ENCODE measurements at places on chromosomes 2 and 18.
A peak's percentile ranks its signal among the peaks of the same experiment; 100 is the strongest.

- DNase-seq = no peak
Observed at GRCh38 chr2:232501331-232501771, 13.7 kb upstream of the ECEL1 start.

- DNase-seq = no peak
Observed at GRCh38 chr2:238499731-238500580, 73.2 kb downstream of the ASB1 start.

DNA sequence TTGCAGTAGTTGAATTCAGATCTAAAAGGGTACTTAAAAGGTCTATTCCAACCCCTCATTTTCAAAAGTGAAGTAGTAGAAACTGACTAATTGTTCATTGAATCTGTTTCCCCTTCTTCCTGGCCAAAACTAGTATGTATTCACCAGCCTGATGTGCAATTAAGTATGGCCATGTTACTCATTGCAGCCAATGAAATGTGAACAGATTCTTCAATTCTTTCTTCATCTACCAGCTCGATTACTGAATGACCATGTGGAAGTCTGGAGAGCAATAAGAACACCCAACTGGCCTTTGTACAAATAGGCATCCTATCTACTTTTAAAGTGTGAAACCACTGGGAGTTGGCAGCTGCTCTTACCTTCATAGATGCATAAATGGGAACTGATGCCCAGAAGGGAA is 449.0 kb upstream of the ID2 start:
- DNase-seq = no peak

GRCh38 chr2:30311711-30312110 is 80.4 kb downstream of the LBH start:
- no peak for DNase-seq

DNA sequence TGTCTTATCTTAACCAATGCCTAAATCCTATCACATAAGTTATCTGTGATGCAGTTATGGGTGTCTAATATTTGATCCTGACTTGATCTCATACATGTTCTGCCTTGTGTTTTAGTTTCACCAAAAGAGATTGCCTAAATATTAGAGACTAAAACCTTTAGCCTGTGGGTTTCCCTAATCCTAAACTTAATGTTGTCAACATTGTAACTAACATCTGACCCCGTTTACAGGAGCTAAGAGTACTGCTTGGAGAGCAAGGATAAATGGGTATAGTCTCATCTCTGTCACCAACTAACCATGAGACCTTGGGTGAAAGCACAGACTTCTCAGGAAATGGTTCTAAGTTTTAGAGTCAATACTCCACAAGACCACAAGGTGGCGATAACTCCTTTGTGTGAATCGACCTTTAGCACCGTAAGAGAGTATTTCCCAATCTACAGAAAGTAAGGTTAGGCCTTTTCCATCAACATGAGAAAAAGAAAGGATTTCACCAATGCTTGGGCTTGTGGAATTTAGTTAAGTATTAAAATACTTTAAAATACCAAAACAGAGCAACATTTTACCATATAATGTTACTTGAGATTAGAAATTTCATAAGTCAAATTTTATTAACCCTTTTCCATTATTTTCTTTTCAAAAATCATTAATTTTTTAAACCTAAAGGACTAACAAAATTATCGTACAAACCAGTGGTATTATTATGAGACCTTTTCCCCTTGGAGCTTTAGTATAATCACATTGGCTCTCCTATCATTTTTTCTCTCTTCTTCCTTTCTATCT is 60.5 kb downstream of the G6PC2 start:
- DNase-seq = peak; percentile 15

DNA sequence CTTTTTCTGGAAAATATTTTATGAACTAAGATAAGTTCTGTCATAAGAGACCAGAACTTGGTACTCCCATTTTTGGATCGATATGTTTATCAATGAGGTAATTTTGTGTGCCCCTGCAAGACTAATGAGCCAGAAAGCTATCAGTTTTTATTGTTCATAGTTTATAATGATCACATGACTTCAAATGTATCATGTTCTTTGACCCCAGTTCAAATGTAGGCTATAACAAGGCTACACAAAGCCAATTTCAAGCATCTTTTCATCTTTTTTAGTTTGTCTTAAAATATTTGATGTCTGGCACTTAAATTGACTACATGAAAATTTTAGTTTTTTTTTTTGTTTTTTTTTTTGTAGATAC is 35.3 kb downstream of the RALB start:
- DNase-seq = no peak

GRCh38 chr2:22536133-22536532 is 848.8 kb upstream of the KLHL29 start:
- peak; percentile 5 for DNase-seq

DNA sequence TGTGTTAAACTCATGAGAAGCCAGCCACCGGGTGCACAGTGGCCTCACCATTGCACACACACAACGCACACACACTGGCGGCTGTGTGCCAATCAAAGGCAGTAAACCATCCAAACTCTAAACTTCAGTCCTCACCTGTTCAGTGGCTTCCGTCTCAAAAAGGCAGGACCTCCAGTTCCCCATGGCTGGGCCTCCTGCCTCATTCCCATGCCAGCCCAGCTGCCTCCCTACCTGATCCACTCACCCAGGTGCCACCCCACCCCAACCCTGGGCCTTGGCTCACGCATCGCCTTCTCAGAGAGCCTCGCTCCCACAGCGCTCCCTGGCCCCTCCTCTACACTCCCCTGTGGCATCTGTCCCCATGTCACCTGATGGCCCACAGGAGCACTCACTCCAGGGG is 190.9 kb downstream of the EIPR1 start:
- no peak for DNase-seq

DNA sequence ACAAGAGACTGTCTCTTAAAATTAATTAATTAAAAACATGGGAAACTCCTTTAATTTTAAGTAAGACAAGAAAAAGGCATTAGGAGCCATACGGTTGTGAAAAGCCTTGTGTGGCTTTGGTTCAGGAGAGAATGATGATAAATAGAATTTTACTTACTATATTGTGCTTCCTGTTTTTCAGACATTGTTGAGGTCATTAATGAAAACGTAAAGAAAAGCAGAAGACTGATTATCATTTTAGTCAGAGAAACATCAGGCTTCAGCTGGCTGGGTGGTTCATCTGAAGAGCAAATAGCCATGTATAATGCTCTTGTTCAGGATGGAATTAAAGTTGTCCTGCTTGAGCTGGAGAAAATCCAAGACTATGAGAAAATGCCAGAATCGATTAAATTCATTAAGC is 10.7 kb upstream of the IL1RL2 start:
- DNase-seq = no peak

GRCh38 chr2:176704282-176704858 is 435.1 kb downstream of the MTX2 start:
- DNase-seq = no peak

GRCh38 chr2:227717687-227718567 is at the start of gene SLC19A3:
Gene SLC19A3 (minus strand): TSS chr2:227718028. CDS start chr2:227702318, 15,710 bp downstream.
- DNase-seq = peak; percentile 76

- no peak for DNase-seq
Observed at GRCh38 chr2:73611867-73612266, 30.4 kb downstream of the NAT8 start.

DNA sequence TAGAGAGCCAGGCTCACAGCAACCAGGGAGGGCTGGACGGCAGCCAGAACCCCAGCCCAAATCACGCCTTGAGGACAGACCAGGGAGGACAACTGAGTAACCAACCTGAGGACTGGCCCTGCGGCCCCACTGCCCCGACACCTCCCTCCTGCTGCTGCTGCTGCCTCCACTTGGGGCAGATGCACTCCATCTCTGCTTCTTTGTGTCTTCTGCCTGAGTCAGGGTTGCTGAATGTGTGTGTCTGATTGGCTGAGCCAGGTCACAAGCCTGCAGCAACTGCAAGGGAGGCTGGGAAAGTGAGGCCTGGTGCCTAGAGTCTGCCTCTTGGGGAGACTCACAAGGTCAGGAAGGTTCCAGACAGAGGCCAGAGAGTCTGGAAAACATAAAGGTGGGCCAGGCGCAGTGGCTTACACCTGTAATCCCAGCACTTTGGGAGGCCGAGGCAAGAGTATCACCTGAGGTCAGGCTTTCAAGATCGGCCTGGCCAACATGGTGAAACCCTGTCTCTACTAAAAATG is 83.4 kb downstream of the ZFP36L2 start:
- no peak for DNase-seq

DNA sequence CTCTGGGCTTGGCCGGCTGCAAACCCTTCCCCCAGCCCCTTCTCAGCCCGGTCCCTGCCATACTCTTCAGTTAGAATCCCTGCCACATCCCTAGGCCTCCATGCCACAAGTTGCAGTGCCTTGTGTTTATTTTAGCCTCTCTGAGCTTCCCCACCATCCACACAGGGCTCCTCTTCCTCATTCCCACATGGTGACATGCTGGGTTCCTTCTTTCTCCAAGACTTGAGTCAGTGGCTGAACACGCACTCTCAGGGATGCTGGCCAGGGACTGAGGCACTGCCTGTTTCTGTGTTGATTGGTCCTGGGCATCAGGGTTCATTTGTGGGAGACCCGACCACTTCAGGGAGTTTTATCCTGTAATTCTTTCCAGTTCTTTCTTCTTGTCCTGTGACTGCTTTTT is 56.3 kb downstream of the KCNS3 start:
- DNase-seq = no peak
